Naive thymus-derived CD8-positive, alpha-beta T cell (primary cell): ENCODE measurements at places on chromosomes 3 and 15. TPM values are rescaled to one million over a fixed set of nuclear protein-coding genes. Genes with fewer than 3 reads are reported as not detected.

DNA sequence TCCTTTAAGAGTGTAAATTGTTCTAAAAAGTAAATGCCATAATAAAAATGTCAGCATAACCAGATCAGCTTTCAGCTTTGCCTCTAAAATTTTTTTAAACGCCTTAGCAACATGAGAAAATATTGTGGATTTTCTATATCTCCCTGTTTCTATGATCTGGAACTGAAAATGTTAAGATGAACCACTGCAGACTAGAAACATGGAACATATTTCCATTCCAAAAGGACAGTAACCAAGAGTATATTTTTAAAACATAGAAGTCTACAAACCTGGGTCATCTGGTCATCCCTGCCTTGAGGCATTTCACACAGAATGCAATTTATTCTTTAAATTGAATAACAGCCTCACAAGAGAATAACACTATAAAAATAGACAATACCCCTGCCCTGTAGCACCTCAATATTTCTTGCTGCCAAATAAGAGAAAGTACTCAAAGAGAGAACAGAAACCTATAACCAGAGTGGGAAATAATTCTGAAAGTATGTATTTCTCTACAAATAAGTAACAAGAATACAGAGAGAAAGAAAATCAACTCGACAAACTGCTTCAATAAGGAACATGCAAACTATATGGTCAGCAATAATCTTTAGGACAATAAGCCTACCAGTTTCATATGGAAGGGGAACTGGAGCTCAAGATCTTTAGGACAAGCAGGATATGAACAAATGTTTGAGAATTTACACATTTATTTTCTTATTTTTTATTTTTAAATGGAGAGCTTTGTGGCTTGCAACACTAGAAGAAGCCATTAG lies 949.0 kb downstream of the EPHA3 start:
- DNase-seq = no peak

- DNase-seq = no peak
These were observed 28.4 kb downstream of the IGF1R start for GRCh38 chr15:98676586-98677270.

- DNase-seq = no peak
These were observed 232.6 kb upstream of the CHRM5 start for GRCh38 chr15:33735637-33736247.

- no peak for DNase-seq
These were observed 3.1 kb downstream of the CCR4 start for GRCh38 chr3:32954506-32954905.

DNA sequence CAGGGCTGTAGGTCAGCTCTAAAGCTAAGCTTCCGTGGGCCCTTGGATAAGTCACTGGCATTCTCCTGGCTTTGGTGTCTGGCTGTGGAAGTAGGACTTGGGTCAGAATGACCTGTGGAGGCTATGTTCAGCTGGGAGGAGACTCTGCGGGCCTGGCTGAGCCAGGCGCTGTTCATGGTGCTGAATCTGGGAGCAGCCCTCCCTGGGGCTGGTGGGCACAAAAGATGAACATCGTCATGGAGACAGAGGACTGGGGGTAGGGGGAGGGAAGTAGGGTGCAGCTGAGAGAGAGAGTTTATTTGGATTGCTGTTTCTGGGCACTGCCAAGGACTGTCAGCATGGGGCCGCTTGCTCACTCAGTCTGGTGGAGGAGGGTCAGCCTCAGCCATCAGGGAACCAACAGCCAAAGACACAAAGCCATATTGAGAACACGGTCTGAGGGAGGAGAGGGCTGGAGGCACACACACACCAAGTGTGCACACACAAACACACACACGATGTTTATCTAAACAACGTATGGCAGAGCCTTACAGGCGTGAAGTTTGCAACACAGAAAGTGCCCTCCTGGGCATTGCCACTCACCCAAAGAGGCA lies 120.7 kb upstream of the LINGO1 start:
- no peak for DNase-seq

GRCh38 chr3:37824090-37824953 lies 37.4 kb upstream of the CTDSPL start:
- DNase-seq = no peak

- no peak for DNase-seq
These were observed 339.2 kb downstream of the CHL1 start for GRCh38 chr3:535566-536416.

- DNase-seq = no peak
These were observed 119.0 kb upstream of the LPP start for GRCh38 chr3:188034989-188035388.

- DNase-seq = peak; percentile 26
These were observed 827 bp downstream of the PLCB2 start for GRCh38 chr15:40306908-40307307.

DNA sequence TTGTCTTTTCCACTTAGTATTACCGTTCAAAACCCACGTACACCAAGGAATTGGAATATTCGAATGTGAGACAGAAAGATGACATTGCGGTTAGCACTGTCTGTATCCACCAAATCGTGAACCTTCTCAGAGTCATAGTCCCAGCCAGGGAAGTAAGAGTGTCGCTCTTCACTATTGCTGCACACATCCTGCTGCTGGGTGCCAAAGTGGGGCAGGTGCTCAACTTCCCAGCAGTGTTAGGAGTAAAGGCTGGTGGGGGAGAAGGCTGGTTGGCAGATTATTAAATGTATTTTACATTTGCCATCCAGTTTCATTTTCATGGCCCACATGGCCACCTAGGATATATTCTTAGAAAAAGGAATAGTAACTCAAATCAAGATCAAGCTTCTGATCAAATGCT lies 65.1 kb downstream of the PTPRG start:
- DNase-seq = no peak

DNA sequence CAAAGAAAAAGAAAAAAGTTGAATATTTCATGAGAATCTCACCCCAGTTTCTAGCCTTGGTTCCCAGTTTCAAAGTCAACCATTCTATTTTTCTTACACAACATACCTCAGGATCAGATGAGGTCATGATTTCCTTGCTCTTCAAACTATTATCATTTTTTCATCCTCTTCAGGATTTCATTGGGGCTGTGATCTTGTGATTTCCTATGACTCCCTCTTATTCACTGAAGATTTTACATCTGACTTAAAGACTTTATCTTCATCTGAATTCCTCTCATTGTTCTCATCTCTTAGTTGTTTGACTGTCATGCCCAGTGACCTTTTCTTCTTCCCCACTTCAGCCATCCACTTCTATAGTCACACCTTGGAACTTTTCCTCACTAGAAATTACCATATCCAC lies 3.1 kb upstream of the C3orf33 start:
- no peak for DNase-seq

- DNase-seq = no peak
These were observed 37.0 kb downstream of the UMPS start for GRCh38 chr3:124767264-124767663.

- DNase-seq = no peak
These were observed 19.5 kb downstream of the ARHGEF3 start for GRCh38 chr3:56782215-56782614.

DNA sequence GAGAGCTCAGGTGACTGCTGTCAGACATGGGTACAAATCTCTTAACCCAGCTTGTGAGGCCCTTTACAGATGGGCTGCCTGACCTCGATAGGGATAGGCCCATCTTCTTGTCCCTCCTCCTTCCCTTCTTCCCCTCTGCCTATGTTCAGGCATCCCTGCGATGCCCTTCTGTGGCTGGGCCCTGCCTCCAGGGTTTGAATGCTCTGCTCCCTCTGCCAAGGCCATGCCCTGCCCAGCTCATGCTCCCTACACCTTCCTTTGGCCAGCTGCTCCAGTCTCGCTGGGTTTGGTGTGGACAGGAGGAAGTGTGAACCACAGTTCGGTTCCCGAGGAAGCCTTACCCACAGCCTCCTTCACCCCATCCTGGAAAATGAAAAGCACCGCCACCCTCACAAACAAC lies 4.3 kb downstream of the FYCO1 start:
- no peak for DNase-seq

DNA sequence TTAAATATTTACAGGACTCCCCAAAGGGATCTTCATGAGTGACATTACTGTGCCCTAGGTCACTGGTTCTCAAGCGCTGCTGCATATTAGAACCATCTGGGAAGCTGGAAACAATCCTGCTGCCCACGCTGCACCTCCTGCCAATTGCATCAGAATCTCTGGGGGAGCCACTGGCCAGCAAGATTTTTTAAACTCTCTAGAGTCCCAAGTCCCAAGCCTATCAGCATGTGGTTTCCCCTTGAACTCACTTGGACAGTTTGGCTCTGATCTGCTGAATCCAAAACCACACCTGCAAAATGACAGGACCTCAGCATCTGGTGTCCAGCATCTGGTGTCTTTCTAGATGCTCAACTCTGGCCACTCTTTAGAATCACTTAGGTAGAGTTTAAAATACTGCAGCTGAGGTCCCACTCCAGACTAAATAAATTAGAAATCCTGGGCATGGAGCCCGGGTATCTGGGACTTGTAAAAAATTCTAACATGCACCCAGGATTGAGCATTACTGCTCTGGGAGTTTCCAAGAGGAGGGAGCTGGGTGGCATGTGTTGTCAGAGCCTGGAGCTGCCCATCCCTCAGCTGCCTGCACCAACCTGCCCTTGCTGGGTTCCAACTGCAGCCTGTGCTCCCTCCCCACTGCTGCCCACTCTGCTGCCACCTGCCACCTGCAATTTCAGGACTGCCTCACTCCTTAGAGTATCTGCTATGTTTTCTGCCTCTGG lies 311.3 kb downstream of the SLC9A9 start:
- no peak for DNase-seq

DNA sequence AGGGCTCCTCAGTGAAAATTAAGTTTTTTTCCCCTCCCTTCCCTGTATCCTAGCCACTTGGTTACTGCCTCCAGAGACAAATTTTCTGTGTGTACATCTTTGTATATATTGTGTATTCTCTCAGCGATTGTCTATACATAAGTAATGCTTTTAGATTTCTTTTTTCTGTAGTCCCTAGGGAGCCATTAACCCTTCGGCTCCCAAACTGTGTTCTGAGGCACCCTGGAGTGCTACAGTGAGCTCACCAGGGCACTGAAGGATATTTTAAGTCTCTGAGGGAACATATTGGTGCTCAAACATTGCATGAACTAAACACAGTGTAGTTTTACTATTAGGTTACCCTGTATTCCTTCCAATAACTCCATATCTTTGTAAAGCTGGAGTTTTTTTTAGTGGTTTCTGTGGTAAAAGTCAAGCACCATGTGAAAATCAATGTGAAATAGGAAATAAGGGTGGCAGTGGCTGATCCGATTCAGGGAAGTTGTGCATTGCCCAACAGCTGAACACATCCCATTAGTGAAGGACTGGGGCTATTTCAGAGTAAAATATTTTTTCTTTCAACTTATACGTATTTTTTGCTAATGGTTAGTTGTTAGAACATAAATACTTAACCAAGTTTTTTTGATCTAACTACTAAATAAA lies 43.0 kb downstream of the USP13 start:
- DNase-seq = no peak

DNA sequence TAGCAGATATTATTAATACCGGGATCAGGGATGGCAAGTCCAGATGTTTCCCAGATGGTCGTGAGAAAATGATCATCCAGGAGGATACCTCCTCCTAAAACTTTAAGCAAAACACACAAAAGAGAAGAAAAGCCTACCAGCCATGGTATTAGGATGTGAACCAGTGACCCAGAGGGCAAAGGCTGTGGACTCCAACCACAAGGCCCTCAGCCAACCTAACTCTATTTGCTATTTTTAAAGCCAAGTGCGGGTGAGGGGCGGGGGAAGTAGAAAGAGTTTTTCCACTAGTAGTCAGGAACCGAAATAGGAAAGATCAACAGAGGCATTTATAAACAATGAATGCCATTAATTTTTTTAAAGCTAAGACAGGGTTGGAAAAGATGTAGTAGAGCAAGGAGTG lies 77.4 kb downstream of the STAC start:
- no peak for DNase-seq

DNA sequence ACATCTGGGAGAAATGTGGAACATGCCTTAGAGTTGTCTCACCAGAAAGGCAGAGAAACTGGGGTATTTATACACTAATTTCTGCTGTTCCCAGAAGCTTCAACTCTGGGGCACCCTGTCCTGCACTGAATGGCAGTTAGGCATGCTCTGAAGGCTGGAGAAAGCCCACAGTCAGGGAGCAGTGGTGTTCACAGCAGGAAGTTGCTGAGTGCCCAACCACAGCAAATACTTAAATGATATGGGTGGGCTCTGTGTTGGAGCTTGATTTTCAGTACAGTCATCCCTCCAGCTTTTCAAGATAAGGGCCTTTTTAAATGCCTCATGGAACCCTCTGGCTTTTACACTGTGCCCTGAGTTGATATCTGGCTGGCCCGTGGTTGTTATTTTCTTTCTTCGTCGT lies 38.7 kb upstream of the RASGRF1 start:
- no peak for DNase-seq

- peak; percentile 29 for DNase-seq
These were observed at the start of gene ADPRH for GRCh38 chr3:119579366-119580066. Gene ADPRH (plus strand): TSS chr3:119579492. CDS start chr3:119582170, 2,678 bp downstream.

DNA sequence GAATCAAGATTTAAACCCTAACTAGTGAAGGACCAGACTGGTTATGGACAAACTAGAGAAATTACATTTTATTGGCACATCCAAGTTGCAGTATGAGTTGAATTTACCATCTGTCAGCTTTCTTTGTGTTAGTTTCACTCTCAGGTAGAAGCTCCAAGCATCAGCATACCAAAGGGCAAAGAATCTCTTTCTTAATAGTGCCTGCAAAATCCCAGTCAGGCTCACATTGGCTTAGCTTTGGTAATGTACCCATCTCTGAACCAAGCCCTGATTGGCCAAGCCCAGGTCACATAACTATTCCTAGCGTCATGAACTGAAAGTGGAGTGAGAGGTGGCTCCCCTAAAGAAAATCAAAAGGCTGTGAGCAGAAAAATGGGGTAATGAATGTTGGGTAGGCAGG lies 66.9 kb downstream of the CCNL1 start:
- no peak for DNase-seq

Gene TMEM212
- not detected for total RNA-seq

Gene HYAL3
- 4.7 TPM for total RNA-seq

Gene ZNF35
- total RNA-seq = 2.7 TPM

Gene GP5
- total RNA-seq = 12.8 TPM

Gene GABRR3
- total RNA-seq = not detected

Gene ST3GAL6
- not detected for total RNA-seq

Gene NRG4
- total RNA-seq = not detected

Gene TGFBR2
- 260 TPM for total RNA-seq
